Activated CD4-positive, alpha-beta T cell treated with anti-CD3 and anti-CD28 coated beads for 36 hours (primary cell): ENCODE measurements at places on chromosomes 7 and 10.

DNA sequence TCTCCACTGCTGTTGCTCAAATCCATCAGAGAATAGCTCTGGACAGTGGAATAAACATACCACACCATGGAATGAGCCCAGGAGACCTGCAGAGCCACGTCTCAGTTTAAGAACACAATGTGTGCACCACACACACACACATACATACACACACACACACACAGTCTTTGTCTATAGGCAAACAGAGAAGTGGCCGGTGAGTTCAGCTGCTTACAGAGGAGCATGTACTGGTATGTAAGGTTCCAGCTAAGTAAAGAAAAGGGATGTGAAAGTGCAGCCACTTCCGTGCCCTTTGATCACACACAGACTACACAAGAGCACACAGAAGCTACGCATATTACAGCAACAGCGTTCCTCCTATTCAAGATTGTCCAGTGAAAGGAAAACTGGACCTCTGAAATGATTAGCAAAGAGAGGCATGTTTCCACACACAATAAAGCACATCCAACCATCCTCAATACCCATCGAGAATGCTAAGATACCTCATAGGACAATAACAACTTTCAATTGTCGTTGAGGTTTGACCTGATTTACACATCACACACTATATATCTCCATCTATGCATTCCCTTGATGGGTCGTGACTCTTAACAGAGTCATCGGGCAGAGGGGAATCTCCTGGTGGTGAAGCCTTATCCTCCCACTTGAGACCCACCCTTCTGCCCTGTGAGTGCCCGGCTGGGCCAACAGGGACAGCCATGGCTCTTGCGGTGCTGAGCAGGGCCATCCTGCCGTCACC is 23.6 kb downstream of the SLC35B4 start:
- no peak for DNase-seq

- peak; percentile 65 for DNase-seq
These were observed 15.9 kb downstream of the FAM53B start for GRCh38 chr10:124728071-124728829.

- peak; percentile 56 for DNase-seq
These were observed 2.1 kb downstream of the RET start for GRCh38 chr10:43078986-43079273.

DNA sequence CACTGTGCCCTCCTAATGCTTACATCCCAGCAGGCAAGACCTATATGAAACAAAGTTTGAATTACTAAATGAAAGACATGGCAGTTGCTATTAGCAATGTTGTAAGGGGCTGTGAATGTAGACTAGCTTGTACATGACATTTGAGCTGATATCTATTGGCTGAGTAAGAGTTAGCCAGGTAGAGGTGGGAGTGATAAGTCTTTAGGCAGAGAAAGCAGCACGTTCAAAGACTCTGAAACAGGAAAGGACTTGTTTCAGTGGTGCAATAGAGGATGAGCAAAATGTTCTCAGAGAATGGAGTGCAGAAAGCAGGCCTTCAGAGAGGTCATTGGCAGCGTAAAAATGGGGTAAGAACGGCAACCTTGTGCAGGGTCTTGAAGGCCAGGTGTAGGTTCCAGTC is 687.6 kb downstream of the AUTS2 start:
- no peak for DNase-seq

- DNase-seq, result no peak
These were observed 220.4 kb downstream of the TMEM178B start for GRCh38 chr7:141294143-141294829.

- DNase-seq, result no peak
These were observed 149.1 kb downstream of the MAPK8 start for GRCh38 chr10:48455392-48456151.

- DNase-seq, result no peak
These were observed 70.4 kb upstream of the CC2D2B start for GRCh38 chr10:95837356-95837776.
